Upper lobe of left lung (tissue), 6 donors: ENCODE measurements at places on chromosomes 1 and 21. TPM values are rescaled to one million over a fixed set of nuclear protein-coding genes. Genes with fewer than 3 reads are reported as not detected.
A peak's percentile ranks its signal among the peaks of the same experiment; 100 is the strongest.

DNA sequence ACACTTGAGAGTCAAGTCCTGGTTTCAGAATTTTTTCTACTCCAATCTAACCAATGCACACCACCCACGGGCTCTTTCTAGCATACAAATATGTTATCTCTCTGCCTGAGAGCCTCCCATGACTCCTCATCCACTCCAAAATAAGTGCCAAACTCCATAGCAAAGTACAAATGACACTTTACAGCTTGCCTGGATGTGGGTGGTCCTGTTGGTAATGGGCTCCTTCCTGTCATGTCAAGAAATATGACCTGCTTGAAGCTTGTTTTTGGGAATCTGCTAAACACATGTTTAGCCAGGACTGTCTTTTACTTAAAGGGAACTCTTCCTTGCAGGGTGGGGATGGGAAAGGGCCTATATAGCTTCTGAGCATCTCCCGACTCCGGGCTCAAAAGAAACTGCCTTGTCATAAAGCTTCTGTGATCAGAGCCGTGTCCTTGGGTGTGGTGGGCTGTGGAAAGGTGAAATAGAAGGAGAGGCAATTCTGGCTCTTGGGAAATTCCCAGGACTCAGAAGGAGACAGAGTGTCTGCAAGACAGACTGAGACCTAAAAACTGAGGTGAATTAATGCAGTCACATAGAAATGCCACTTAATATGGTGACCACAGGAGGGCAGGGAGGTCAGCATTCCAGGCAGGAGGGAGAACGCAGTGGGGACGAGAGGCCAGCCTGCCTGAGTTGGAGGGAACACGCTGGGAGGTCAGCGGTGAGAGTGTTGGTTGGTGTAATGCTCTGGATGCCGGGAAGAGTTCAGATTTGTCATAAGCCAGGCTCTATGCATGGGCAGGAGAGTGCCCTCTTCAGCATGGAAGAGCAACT is 6.1 kb upstream of the IGFN1 start:
- no peaks in the 10 kb centered on the region for H3K27me3 ChIP-seq
- H3K4me3 ChIP-seq: no peak overlapping the region
- no peaks in the 10 kb centered on the region for H3K36me3 ChIP-seq
- peaks cover 6% of the 10 kb centered on the region for H3K4me1 ChIP-seq
- DNase-seq: no peak

GRCh38 chr1:36119456-36119855 is 5.6 kb downstream of the COL8A2 start:
- no peak for DNase-seq
- no peak overlapping the region for H3K27ac ChIP-seq
- peaks cover 31% of the 10 kb centered on the region for H3K4me1 ChIP-seq
- peaks cover 1% of the 10 kb centered on the region for H3K27me3 ChIP-seq

DNA sequence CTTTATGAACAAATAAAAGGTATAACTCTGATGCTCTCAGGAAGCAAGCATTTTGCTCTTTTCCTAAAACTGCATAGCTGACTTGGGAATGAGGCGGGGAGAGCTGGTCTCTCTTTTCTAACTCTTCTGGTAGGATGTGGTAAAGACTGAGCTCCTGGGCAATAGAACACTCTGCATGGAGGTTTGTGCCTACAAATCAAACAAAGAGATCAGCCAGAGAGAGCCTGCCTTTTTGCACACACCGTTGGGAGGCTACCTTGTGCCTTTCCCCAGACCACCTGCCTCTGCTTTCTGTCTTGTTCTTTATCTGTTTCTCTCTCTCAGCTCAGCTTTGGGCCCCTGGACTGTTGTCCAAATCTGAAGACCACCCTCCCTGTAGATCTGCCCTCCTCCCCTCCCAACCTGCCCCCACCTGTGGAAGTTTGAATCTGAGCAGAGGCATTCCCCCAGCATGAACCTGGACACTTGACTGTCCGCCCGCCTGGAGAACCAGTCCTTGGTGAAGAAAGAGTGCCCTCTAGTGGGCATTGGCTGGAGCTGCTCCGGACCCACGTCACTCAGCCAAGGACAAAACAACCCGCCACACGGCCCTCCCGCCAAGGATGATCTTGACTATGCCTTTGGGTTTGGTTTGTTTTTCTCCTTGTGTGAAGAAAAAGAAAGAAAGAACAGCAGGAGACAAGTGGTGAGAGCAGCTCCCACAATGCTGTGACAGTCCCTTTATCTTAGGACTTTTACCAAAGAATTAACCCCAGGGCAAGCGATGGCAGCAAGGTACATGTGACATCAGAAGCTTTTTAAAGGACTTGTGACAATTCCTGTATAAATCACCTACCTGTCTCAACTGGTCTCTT is 228.2 kb downstream of the PBX1 start:
- no peaks in the 10 kb centered on the region for H3K27me3 ChIP-seq
- H3K27ac ChIP-seq: no peak overlapping the region
- DNase-seq: no peak
- peaks cover 25% of the 10 kb centered on the region for H3K4me1 ChIP-seq
- H3K36me3 ChIP-seq: no peaks in the 10 kb centered on the region

GRCh38 chr1:154943649-154944400 is 7.3 kb upstream of the PMVK start:
- no peak overlapping the region for H3K4me3 ChIP-seq
- H3K27me3 ChIP-seq: no peaks in the 10 kb centered on the region
- peak overlapping the region; percentile 19 for H3K27ac ChIP-seq
- DNase-seq: no peak
- H3K4me1 ChIP-seq: peaks cover 24% of the 10 kb centered on the region

DNA sequence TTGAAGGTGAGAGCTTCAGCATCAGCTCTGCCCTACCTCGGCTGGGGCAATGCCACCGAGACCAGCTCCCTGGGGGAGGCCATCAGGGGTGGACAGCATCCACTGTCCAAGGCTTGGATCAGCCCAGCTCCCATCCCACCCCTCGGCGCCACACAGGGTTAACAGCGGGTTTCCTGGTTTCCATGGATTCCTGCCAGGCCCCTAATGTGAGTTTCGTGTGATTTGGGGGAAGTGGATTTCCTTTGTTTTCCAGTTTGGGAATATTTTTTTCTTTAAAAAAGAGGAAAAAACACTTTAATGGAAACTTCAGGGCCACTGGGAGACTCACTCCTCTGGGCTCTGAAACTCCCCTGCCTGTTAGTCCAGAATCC is 34.3 kb downstream of the CASZ1 start:
- DNase-seq: no peak
- peaks cover 34% of the 10 kb centered on the region for H3K4me1 ChIP-seq
- peak overlapping the region; percentile 61 for H3K27ac ChIP-seq
- no peaks in the 10 kb centered on the region for H3K36me3 ChIP-seq
- no peak overlapping the region for H3K4me3 ChIP-seq
- no peaks in the 10 kb centered on the region for H3K27me3 ChIP-seq

DNA sequence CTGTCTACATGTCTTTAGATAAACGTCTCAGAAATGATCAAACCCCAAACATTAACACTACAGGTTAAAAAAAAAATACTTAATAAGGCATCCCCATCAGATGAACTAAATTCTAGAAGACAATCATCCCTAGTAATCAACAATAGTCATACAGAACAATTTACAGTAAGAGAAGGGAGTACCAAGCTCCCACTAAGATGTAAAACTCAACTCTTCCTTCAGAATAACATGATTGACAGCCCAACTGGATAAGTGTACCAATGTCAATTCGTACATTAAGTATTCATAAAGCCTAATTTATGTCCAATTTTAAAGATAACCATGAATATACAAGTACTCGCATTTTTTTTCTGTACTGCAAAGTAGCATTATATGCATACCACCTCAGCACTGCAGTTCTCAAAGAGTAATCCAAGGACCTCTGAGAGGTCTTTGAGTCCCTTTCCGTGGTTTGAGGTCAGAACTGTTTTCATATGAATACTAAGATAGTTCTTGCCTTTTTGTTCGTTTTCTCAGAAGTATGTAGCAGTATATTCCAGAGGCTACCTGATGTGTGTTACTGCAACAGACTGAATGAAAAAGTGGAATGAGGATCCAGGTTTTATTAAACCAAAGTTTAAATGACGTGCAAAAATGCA is 6.6 kb downstream of the SCAF4 start:
- DNase-seq: no peak
- no peaks in the 10 kb centered on the region for H3K27me3 ChIP-seq
- peaks cover 40% of the 10 kb centered on the region for H3K4me1 ChIP-seq
- H3K27ac ChIP-seq: no peak overlapping the region
- no peak overlapping the region for H3K4me3 ChIP-seq
- no peaks in the 10 kb centered on the region for H3K36me3 ChIP-seq

DNA sequence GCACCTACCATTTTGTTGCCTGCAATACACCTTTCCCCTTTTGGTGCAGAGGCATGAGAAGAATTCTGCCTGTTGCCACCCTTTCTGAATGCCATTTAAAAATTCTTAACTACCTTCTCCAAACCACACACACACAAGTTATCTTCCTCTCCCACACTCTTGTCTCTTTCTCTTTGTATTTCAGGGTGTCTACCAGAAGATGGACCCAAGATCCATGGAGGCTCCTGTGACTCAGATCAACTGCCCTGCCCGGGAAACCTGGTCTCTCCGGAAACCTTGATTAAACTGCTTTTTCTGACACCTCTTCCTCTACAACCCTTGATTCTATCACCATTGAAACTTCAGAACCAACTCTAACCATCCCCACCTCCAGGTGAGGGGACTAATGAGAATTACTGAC is 2.4 kb upstream of the TARS2 start:
- no peak for DNase-seq
- no peaks in the 10 kb centered on the region for H3K36me3 ChIP-seq
- H3K4me1 ChIP-seq: peaks cover 8% of the 10 kb centered on the region
- no peaks in the 10 kb centered on the region for H3K27me3 ChIP-seq
- H3K4me3 ChIP-seq: no peak overlapping the region

DNA sequence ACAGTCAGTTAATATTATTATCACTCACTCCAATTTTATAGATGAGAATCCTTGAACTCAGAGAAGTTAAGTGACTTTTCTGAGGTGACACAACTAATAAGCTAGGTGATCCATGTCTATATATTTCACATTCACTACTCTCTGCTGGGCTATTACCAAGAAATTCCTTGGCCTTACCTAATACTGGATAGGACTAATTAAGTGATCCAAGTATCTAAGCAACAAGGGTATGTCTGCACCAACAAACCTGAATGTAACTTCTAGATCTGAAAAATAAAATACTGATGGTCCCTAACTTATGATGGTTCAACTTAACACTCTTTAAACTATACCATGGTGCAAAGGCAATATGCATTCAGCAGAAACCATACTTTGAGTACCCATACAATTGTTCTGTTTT is 14.8 kb upstream of the CASQ2 start:
- DNase-seq: no peak
- H3K4me1 ChIP-seq: no peaks in the 10 kb centered on the region
- no peaks in the 10 kb centered on the region for H3K36me3 ChIP-seq

DNA sequence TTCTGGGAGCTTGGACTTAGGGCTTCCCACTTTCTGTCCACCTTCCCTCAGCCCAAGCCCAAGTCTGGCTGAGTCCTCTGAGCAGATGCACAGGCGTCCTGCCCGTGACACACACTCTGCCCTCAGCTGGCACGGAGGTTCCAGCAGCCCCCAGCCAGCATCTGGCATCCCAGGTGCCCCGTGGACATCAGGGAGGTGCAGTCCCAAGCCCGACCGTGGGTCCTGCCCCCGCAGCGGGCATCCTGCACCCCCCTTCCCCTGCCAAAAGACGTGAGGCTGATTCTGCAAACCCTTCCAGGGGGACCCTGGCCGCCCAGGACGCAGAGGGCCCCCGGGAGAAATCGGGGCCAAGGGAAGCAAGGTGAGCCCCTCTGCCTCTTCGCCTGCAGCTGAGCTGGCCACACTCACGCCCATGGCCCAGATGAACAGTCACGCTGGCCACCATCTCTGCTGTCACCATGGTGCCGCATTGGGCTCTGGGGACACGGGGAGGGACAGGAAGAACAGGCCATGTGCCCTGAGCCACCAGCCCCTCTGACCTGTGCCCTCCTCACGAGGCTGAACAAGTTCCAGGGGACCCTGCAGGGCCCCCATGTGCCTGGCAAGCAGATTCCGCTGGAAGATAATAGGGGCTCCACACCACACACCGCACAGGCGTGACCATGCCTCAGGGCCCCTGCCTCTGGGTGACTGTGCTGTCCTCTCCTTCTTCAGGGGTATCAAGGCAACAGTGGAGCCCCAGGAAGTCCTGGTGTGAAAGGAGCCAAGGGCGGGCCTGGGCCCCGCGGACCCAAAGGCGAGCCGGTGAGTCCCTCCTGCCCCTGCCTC is 20.6 kb downstream of the COL6A2 start:
- DNase-seq: peak; percentile 75
- no peaks in the 10 kb centered on the region for H3K27me3 ChIP-seq
- no peaks in the 10 kb centered on the region for H3K36me3 ChIP-seq
- H3K4me3 ChIP-seq: no peak overlapping the region
- H3K27ac ChIP-seq: no peak overlapping the region
- no peaks in the 10 kb centered on the region for H3K4me1 ChIP-seq

DNA sequence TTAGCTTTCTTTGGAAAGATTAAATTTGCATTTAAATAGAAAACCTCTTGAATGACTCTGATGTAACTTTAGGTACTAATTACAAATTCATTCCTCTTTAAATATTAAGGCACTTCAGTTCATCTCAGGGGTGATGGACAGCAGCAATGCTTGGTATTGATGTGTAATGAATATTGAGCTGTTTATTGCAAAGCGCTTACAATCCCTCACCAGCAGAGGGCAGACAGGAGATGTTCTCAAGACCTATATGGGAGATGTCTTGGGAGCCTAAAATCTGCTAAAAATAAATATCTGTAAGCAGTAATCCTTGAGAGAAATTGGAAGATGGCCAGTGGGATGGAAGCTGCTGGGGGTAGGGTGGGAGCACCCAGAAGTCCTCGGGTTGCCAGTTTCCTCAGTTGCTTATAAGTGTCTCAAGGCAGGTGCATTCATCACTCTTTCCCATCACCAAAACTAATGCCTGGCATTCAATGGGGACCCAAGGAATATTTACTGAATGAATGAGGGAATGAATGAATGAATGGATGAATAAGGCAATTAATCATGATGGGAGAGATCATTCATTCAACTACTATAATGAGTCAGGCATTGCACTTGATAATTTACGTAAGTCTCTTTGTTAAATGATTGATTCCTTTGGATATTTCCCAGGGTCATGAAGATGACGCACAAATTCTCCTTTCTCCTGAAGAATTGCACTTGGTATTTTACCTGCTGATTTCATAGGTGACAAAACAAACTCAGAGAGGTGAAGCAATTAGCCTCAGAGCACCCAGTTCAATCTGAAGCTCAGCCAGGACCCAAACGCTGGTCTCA is 2.3 kb downstream of the KLHDC8A start:
- H3K4me1 ChIP-seq: no peaks in the 10 kb centered on the region
- DNase-seq: no peak
- H3K36me3 ChIP-seq: no peaks in the 10 kb centered on the region
- H3K27me3 ChIP-seq: no peaks in the 10 kb centered on the region
- no peak overlapping the region for H3K27ac ChIP-seq
- H3K4me3 ChIP-seq: no peak overlapping the region

- no peaks in the 10 kb centered on the region for H3K27me3 ChIP-seq
- no peak overlapping the region for H3K4me3 ChIP-seq
- no peak overlapping the region for H3K27ac ChIP-seq
- no peak for DNase-seq
- peaks cover 5% of the 10 kb centered on the region for H3K4me1 ChIP-seq
These were observed 126.1 kb downstream of the PSMG1 start for GRCh38 chr21:39057121-39057520.

Gene POU3F1
- 1.0 TPM for total RNA-seq

Gene RHD
- not detected for total RNA-seq

Gene ZDHHC18
- total RNA-seq: 35.9 TPM

Gene DENND2C
- total RNA-seq: 2.8 TPM
